Myocyte (in vitro differentiated cells): ENCODE measurements at places on chromosomes 1 and 21.

DNA sequence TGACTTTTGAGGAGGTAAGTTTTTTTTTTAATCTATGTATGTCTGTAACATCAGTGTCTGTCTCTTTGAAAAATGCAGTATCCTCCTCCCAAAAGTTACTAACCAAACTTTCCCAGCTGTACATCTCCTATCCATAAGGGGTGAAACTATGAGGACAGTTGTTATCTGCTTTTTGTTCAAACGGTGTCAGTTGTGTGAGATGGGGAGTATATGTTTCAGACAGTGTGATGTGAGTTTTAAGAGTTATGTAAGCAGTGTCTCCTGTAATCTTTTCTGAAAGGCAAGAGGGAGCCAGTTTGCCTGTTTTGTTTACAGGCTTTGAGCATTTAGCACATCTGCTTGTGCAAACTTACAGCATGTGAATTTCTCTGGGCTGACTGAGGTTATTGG is 34.8 kb upstream of the CACYBP start:
- no peak for DNase-seq

DNA sequence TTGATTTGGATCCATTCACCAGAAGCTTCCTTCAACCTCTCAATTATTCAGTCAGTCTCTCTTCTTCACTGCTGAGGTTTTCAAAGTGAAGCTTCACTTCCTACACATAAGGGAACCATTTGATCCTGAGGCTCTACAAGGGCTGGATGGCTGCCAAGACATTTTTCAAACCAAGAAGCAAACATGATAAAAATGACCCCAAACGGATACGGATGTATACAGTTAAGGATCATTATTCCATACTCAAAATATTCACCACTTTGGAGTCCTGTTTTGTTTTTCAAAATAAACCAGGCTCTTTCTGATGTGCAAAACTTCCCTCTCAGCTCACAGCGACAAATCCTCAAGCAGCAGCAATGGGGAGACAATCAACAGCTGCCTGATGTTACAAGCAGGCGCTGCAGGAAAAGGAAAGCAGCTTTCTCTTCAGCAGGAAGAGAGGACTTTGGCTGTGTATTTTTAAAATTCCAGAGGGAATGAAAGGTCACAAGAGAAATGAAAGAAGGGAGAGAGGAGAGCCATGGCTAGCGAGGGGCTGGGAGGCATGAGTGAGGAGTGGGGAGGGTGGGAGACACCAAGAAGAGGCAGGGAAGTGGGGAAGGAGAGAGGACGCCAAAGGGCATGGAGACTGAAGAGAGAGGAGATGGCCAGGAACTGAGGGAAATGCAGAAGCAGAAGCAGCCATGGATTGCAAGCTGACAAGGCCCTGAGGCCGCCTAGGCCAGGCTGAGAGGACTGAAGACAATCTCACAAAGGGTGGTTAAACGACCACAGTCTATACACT is 145.4 kb downstream of the SLC45A1 start:
- peak; percentile 71 for DNase-seq

GRCh38 chr1:212045981-212046380 is 10.4 kb downstream of the DTL start:
- no peak for DNase-seq

DNA sequence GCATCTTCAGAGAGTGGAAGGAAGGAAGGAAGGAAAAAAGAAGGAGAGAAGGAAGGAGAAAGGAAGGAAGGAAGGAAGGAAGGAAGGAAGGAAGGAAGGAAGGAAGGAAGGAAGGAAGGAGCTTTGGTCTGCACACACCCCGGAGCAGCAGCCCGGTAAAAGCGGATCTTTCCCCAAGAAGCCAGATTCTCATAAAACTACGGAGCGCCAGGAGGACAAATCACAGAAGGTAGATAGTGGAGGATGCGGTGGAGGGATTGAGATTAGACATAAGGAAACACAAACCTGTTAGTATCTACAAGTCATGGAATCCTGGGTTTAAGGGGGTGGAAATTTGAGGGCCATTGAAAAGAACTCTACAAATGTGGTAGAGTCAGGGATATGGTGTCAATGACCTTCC is 36.7 kb downstream of the PAX7 start:
- DNase-seq: no peak

- DNase-seq: peak; percentile 24
Observed at GRCh38 chr21:41953249-41953830, 478 bp downstream of the C2CD2 start.

- DNase-seq: no peak
Observed at GRCh38 chr1:102174259-102174863, 177.6 kb upstream of the OLFM3 start.

DNA sequence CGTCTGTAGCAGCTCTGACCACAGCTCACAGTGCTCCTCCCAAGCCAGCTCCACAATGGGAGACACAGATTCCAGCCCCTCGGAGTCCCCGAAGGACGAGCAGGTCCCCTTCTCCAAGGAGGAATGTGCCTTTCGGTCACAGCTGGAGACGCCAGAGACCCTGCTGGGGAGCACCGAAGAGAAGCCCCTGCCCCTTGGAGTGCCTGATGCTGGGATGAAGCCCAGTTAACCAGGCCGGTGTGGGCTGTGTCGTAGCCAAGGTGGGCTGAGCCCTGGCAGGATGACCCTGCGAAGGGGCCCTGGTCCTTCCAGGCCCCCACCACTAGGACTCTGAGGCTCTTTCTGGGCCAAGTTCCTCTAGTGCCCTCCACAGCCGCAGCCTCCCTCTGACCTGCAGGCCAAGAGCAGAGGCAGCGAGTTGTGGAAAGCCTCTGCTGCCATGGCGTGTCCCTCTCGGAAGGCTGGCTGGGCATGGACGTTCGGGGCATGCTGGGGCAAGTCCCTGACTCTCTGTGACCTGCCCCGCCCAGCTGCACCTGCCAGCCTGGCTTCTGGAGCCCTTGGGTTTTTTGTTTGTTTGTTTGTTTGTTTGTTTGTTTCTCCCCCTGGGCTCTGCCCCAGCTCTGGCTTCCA is 22.9 kb upstream of the VPS13D start:
- no peak for DNase-seq

DNA sequence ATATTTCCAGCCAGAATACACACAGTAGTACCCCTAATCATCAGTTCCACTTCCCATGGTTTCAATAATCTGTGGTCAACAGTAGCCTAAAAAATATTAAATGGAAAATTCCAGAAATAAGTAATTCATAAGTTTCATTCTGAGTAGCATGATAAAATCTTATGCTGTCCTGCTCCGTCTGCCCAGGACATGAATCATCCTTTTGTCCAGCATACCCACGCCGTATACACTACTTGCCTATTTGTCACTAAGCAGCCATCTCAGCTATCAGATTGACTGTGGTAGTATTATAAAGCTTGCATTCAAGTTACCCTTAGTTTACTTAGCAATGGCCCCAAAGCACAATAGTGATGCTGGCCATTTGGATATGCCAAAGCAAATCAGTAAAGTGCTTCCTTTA is 118.7 kb downstream of the SLC5A9 start:
- DNase-seq: no peak

DNA sequence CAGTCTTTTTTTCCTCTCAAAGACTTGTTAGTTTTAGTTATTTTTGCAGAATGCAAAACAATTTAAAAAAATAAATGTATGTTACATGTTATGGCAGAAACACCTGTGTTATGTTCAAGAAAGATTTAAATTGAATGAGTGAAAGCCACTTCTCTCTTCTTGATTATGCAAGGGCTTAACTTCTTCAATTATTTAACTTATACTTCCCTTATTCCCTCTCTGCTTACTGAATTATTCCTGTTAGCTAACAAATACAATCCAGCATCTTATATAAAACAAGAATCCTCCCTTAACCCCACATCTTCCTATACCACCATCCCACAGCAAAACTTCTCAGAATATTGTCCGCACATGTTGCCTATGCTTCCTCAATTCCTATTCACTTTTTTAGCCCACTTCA is 10.7 kb upstream of the FCER1A start:
- no peak for DNase-seq

DNA sequence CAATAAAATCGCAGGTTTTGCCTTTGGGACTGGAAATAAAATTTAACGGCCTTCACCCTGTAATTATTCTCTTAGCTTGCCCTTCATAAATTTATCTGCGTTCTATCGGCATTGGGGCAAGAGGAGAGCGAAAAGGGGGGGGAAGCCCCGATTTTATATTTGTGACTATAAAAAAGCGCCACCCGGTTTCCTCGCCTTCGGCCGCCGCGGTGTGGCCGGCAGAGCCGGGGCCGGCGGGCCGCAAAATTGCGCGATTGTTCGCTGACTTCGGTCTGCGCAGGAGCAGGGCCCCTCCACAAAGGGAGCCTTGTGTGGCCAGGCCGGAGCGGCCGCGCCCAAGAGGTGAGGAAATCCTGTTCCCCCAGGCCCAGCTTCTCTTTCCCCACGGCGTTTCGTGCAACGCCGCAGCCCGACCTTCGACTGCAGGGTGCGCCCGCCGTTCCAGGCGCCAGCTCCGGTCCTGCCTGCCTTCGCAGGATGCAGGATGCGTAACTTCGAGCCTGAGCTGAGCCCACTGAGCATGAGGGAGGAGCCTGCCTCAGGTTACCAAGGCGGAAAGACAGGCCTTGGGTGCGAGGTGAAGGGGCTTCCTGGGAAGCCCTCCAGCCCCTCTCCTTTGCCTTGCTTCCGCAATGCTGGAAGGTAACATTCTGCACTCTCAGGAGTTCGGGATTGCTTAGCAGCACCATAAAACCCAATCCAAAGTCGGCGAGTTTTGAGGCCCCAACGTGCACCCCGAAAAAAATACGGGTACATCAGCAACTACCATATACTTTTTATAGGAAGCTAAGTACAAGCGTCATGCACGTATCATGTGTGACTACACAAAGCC is 4.9 kb upstream of the TBX15 start:
- no peak for DNase-seq

- DNase-seq: no peak
Observed at GRCh38 chr1:103058391-103058790, 49.9 kb downstream of the COL11A1 start.

DNA sequence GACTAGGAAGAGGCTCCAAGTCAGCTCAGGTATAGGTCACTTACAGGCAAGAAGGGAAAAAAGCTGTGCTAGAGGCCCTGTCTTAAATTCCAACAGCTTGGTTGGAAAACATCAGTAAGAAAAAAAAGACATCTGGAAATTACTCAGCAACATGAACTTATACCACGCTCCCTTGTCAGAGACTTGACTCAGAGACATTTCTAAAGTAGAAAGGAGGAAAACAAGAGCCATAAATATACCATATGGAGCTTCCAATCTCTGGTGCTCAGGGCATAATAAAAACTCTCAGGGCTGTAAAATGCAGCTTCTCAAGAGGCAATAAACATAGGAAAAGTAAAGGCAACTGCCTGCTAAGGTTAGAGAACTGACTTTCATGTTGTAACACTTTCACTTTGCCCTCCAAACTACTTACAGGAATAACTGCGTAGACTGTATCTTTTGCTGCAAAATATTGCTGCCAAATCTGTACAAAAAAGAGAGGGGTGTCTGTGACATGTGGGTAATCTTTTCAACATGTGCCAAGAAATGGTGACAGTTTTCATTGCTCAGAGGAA is 14.7 kb downstream of the ATPAF1 start:
- DNase-seq: no peak

GRCh38 chr1:224434691-224435317 is at the start of gene WDR26:
TSS of gene WDR26 (minus strand) at chr1:224434797.
- DNase-seq: peak; percentile 78
